ENCODE measurements at places on chromosomes 13 and 19. TPM values are rescaled to one million over a fixed set of nuclear protein-coding genes. Genes with fewer than 3 reads are reported as not detected.

GRCh38 chr13:97986835-97987234 is 33.4 kb downstream of the IPO5 start:
- H3K27ac ChIP-seq = no peak overlapping the region
- H3K36me3 ChIP-seq = peaks cover 41% of the 10 kb centered on the region
- peaks cover 4% of the 10 kb centered on the region for H3K4me1 ChIP-seq
- H3K27me3 ChIP-seq = no peaks in the 10 kb centered on the region

GRCh38 chr13:71721104-71721503 is 145.9 kb downstream of the DACH1 start:
- no peaks in the 10 kb centered on the region for H3K36me3 ChIP-seq
- no peak overlapping the region for H3K27ac ChIP-seq
- no peak for DNase-seq

PPM1N gene
- total RNA-seq = 3.1 TPM

CRB3 gene
- 1.2 TPM for total RNA-seq

SIGLEC7 gene
- not detected for total RNA-seq

DNA sequence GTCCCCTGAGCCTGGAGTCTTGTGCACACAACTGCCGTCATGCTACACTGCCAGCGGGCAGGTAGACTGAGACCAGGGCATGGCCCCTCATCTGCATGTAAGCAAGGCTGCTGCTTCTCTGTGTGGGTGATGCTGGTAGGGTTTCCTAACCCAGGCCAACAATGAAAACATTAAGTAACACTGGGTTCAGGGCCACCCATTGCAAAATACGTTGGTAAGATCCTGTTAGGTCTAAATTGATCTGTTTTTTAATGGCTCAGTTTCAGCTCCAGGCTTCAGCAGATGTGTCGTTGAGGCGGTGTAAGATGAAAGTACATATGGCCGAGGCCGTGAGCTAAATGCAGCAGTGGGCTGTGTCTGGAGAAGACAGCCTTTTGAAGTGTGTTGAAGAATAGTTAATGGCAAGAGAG is 383.4 kb downstream of the IRS2 start:
- no peak for DNase-seq
- no peak overlapping the region for H3K27ac ChIP-seq
- H3K4me3 ChIP-seq = no peak overlapping the region
- peaks cover 6% of the 10 kb centered on the region for H3K27me3 ChIP-seq

DNA sequence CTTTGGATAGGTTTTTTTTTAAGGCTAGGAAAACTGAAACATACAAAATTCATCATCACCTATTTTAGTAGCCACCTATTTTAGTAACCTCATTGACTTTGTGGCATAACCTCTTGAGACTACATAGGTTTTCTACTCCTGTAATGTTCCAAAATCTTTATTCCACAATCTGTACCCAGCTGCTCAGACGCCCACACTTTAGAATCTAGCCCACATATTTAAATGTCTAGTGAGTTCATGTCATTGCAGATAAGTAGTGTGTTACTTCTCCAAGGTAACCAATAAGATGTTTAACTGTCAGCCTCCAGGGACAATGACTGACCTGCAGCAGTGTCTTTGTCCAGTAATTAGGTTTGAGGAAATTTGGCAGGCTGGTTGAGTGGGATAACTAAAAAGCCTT is 330.2 kb downstream of the MZT1 start:
- H3K27ac ChIP-seq = no peak overlapping the region
- no peaks in the 10 kb centered on the region for H3K27me3 ChIP-seq
- no peak overlapping the region for H3K4me3 ChIP-seq
- no peaks in the 10 kb centered on the region for H3K4me1 ChIP-seq
- DNase-seq = no peak
- no peaks in the 10 kb centered on the region for H3K36me3 ChIP-seq

DNA sequence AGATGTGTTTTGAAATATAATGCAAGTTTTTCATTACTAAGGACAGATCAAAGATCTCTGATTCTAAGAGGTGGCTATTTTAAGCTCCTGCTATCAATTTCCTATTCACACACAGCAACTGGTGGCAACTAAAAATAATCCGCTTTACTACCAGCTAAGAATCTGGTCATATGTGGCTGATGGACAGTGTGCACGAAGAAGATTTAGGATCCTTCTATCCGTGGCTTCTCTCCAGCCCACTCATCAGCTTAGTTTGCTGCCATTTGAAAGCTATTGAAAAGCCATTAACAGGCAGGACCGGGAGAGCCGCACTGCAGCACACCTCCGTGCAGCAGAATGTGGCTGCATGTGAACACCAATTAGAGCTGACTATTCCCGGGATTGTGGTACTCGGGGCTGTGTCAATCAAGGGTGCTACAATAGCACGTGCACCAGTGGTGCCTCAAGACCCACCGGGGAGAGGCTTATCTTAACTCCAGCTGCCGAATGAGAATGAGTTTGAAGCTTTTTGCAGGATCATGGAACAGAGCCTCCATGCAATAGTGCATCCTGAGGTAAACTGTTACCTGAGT is at the start of gene MYO16:
TSS of gene MYO16 (plus strand) at position 431 of the 572 bp plus-strand sequence. CDS start 234 bp downstream, outside the sequence.
- no peak within 1 kb of the TSS for H3K27ac ChIP-seq
- no peaks in the 10 kb centered on the region for H3K36me3 ChIP-seq
- DNase-seq = no peak
- H3K4me3 ChIP-seq = no peak within 1 kb of the TSS
- no peaks in the 10 kb centered on the region for H3K4me1 ChIP-seq

PSG6 gene
- not detected for total RNA-seq

TNFSF13B gene
- 2.3 TPM for total RNA-seq

DNA sequence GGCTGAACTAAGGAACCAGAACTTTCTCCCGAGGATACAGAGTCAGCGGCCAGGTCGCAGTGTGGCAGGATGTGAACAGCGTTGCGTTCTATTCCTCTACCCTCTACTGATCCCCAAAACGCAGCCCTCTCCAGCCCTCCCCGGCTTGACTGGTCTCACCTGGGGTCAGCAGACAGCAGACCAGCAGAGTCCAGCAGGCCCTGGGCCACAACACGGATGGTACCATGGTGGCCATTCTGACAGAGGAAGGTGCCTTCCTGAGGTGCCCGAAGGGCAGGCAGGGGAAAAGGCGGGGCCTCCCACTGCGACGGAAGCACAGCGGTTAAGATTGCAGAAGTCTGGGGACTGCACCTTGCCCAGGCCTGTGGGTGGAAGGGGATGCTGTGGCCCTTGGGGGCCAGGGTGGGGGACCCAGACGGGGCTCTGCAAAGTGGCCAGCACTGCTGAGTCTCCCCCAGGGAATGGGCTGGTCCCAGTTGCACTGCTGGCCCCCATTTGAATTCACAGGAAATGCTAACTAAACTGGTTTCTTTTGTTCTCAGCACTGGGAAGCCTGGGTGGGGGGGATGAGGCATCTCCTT is at the start of gene ICAM3:
TSS of gene ICAM3 (minus strand) at position 245 of the 581 bp plus-strand sequence. CDS start at position 235, 10 bp downstream.
- H3K4me1 ChIP-seq = peaks cover 28% of the 10 kb centered on the region
- peak within 1 kb of the TSS; percentile 95 for H3K4me3 ChIP-seq
- H3K27ac ChIP-seq = peak within 1 kb of the TSS; percentile 97
- peaks cover 15% of the 10 kb centered on the region for H3K36me3 ChIP-seq
- peak; percentile 86 for DNase-seq
- no peaks in the 10 kb centered on the region for H3K27me3 ChIP-seq

DNA sequence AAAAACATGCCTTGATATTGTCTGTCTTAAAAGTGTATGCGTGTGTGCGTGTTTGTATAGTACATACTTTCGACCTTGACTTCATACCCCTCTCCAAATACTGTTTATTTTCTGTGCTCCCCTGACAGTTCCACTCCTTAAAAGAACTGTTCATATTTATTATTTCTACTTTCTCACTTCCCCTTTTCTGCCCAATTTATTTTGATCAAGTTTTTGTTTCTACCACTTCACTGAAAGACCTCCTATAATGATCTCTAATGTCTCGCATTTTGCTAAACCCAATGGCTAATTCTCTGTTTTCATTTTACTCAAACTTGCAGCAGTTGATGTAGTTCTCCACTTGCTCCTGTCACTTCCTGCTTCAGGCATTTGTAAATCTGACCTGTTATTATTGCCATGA is 426.1 kb upstream of the KLF12 start:
- H3K4me3 ChIP-seq = no peak overlapping the region
- no peak overlapping the region for H3K27ac ChIP-seq
- no peaks in the 10 kb centered on the region for H3K4me1 ChIP-seq
- no peak for DNase-seq
- H3K36me3 ChIP-seq = no peaks in the 10 kb centered on the region

ZNF99 gene
- total RNA-seq = not detected

DNA sequence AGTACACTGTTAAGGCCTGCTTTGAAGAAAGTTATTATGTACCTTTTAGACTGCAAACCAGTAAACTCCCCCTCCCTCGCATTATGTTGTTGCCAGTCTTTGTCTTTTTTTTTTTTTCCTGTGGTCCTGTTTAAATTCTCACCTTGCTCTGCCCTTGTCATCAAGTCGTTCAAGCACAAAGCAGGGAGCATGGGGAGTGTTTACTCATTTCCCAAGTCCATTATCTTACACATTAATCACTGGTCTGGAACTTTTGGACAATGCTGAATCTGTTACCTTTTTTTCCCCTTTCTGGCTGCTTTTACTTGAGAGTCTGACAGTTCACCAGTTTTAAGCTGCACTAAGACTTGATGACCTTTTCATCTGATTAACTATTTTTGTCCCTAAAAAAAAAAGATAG is 108.2 kb downstream of the DACH1 start:
- no peak overlapping the region for H3K27ac ChIP-seq
- H3K36me3 ChIP-seq = no peaks in the 10 kb centered on the region
- H3K27me3 ChIP-seq = no peaks in the 10 kb centered on the region
- H3K4me3 ChIP-seq = no peak overlapping the region
- no peaks in the 10 kb centered on the region for H3K4me1 ChIP-seq

TNNT1 gene
- 0.47 TPM for total RNA-seq

CUL4A gene
- 87.4 TPM for total RNA-seq

- no peaks in the 10 kb centered on the region for H3K4me1 ChIP-seq
- no peak overlapping the region for H3K27ac ChIP-seq
- no peak overlapping the region for H3K4me3 ChIP-seq
- H3K36me3 ChIP-seq = peaks cover 71% of the 10 kb centered on the region
- DNase-seq = no peak
- H3K27me3 ChIP-seq = no peaks in the 10 kb centered on the region
Observed at GRCh38 chr19:52473655-52474350, 20.4 kb downstream of the ZNF578 start.

MRPL54 gene
- 54.8 TPM for total RNA-seq

GRCh38 chr13:99310382-99311031 is 3.3 kb upstream of the GPR183 start:
- peaks cover 36% of the 10 kb centered on the region for H3K36me3 ChIP-seq
- peak overlapping the region; percentile 88 for H3K27ac ChIP-seq
- H3K4me1 ChIP-seq = peaks cover 78% of the 10 kb centered on the region
- DNase-seq = no peak
- peak overlapping the region; percentile 24 for H3K4me3 ChIP-seq

GRCh38 chr13:49343255-49343654 is 95.5 kb downstream of the CDADC1 start:
- DNase-seq = no peak
- H3K27me3 ChIP-seq = no peaks in the 10 kb centered on the region
- H3K27ac ChIP-seq = no peak overlapping the region

CNN1 gene
- total RNA-seq = not detected

GRCh38 chr13:33514362-33514761 is 228.8 kb upstream of the STARD13 start:
- no peaks in the 10 kb centered on the region for H3K4me1 ChIP-seq
- H3K4me3 ChIP-seq = no peak overlapping the region
- no peak for DNase-seq
- H3K27ac ChIP-seq = no peak overlapping the region
- H3K36me3 ChIP-seq = no peaks in the 10 kb centered on the region

- DNase-seq = no peak
- no peak overlapping the region for H3K4me3 ChIP-seq
- H3K27me3 ChIP-seq = peaks cover 50% of the 10 kb centered on the region
- H3K36me3 ChIP-seq = no peaks in the 10 kb centered on the region
- no peak overlapping the region for H3K27ac ChIP-seq
Observed at GRCh38 chr13:109857803-109858202, 71.4 kb upstream of the IRS2 start.

TNFSF11 gene
- 2.6 TPM for total RNA-seq

- peaks cover 5% of the 10 kb centered on the region for H3K4me1 ChIP-seq
- H3K27me3 ChIP-seq = peaks cover 33% of the 10 kb centered on the region
- no peaks in the 10 kb centered on the region for H3K36me3 ChIP-seq
- H3K27ac ChIP-seq = no peak overlapping the region
- no peak for DNase-seq
- H3K4me3 ChIP-seq = no peak overlapping the region
Observed at GRCh38 chr19:1522838-1523237, 1.0 kb upstream of the PLK5 start.

CPAMD8 gene
- 0.41 TPM for total RNA-seq

DNA sequence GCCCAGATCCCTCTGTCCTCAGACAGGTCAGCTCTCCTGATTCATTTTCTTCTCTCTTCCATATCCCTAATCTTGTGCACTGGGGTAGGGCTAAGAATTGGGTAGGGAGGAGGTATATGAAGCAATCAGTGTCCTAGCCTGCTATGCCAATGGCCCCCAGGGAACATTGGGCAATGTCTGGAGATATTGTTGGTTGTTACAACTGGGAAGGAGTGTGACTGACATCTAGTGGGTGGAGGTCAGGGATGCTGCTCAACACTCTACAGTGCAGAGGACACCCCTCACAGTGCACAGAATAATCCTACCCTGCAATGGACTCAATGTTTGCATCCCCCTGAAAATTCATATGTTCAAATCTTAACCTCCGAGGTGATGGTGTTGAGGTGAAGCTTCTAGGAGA is 57.5 kb downstream of the CPAMD8 start:
- no peak overlapping the region for H3K27ac ChIP-seq
- no peak overlapping the region for H3K4me3 ChIP-seq
- H3K36me3 ChIP-seq = peaks cover 3% of the 10 kb centered on the region
- peaks cover 9% of the 10 kb centered on the region for H3K27me3 ChIP-seq
- no peaks in the 10 kb centered on the region for H3K4me1 ChIP-seq

BRME1 gene
- total RNA-seq = 5.5 TPM

- no peak for DNase-seq
- no peaks in the 10 kb centered on the region for H3K4me1 ChIP-seq
- no peak overlapping the region for H3K27ac ChIP-seq
- H3K27me3 ChIP-seq = peaks cover 2% of the 10 kb centered on the region
- no peak overlapping the region for H3K4me3 ChIP-seq
- no peaks in the 10 kb centered on the region for H3K36me3 ChIP-seq
Observed at GRCh38 chr19:3890591-3890990, 10.1 kb downstream of the ATCAY start.

GRCh38 chr13:73146707-73147106 is 87.9 kb downstream of the KLF5 start:
- no peaks in the 10 kb centered on the region for H3K27me3 ChIP-seq
- H3K27ac ChIP-seq = no peak overlapping the region
- no peak overlapping the region for H3K4me3 ChIP-seq
- H3K4me1 ChIP-seq = no peaks in the 10 kb centered on the region

NDUFA3 gene
- total RNA-seq = 158 TPM

Data from activated CD4-positive, alpha-beta T cell treated with anti-CD3 and anti-CD28 coated beads for 36 hours (primary cell).